ENCODE measurements at places on chromosomes 5 and 9.

DNA sequence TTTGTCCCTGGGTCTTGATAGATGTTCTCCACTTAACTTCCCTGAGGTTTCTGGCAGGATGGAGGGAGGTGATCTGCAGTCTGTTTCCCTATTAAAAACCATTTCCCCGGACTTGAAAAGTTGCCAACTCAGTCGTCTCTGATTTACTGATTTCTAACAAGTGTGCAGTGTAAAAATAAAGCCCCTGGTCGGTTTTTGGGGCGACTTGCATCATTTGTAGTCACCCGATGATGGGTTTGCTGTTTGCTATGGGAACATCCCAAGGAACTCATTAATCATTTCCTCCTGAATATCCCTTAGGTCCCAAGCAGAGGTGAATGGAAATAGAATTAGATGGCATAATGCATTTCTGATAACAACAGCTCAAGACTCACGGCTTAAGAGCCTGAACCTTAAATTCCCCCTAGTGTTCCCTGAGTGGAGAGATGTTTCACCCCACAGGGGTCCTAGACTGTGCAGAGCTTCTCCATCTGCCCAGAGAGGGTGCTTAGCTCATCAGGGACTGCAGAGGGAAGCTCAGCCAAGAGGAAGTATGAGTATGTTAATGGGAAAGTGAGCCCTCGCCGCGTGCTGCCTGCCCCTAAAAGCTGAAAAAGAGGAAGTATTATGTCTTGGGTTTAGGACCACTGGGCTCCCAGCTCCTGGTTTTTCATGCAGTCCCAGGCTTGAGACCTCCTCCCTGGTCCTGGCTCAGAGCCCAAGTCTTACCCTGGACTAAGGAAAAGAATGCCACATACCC, 115.1 kb upstream of the DAP start:
- no peak for DNase-seq

DNA sequence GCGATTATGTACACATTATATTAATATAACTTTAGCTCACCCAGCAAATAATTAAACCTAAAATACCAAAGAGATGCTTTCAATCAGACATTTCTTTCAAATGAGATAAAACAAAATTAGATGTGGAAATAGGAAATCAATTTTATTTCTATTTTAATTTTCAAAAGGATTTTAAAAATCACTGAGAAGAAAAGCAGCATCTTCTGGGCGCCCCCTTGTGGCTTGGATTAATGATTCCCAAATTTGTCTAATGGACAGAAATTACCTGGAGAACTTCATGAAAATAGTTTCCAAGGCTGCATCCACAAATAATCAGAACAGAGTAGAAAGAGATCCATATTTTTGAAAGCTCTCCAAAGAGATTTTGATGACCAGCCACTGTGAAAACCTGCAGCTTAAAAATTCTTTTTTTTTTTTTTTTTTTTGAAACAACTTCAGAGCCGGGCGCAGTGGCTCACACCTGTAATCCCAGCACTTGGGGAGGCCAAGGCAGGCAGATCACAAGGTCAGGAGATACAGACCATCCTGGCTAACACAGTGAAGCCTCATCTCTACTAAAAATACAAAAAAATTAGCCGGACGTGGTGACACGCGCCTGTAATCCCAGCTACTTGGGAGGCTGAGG, 50.9 kb upstream of the CEMIP2 start:
- DNase-seq = peak; percentile 31

- peak; percentile 68 for DNase-seq
These were observed 13.6 kb upstream of the FUBP3 start for GRCh38 chr9:130565792-130566191.

- no peak for DNase-seq
These were observed 28.3 kb upstream of the NR3C1 start for GRCh38 chr5:143431789-143432188.

DNA sequence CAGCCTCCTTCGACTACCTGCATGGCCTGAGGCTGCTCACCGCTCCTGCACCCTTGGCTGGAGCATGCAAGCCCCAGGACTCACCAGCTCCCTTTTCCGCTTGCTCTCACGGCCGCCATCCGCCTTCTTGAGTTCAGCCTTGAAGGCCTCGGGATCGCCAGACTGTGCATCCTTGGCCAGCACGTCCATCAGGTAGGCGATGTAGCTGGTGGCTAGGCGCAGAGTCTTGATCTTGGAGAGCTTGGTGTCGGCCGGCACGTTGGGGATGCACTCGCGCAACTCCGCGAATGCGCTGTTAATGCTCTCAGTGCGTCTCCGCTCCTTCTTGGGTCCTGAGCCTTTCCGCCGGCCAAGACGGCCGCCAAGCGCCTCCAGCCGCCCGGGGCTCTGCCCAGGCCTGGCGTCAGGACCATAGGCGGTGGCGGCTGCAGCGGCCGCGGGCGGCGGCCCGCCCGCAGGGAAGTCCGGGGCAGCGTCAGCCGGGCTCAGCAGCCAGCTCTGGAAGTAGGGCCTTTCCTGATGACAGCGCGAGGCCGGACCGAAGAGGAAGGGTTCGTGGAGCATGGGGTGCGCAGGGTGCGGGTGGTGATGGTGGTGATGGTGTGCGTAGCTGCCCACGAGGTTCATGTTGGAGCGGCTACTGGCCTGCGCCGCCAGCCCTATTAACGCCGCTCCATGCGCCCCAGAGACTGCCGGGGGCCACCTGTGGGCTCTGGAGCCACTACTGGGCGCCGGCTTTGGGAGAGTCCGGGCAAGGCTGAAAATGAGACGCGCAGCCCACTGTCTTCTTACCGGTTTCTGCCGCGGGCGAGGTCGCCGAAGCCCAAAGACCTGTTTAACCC, 424 bp downstream of the HAND1 start:
- no peak for DNase-seq

Data from iris pigment epithelial cell (primary cell).